ENCODE measurements at places on chromosomes 12 and 14. TPM values are rescaled to one million over a fixed set of nuclear protein-coding genes. Genes with fewer than 3 reads are reported as not detected.

NINJ2 gene
- total RNA-seq, result 4.6 TPM

FGD6 gene
- total RNA-seq, result 26.3 TPM

KRT8 gene
- 63.4 TPM for total RNA-seq

WNT1 gene
- not detected for total RNA-seq

PTGER2 gene
- 0.60 TPM for total RNA-seq

All from left ventricle myocardium inferior (tissue), 1 donor.